ENCODE measurements at places on chromosomes 2 and 18.

GRCh38 chr2:168147830-168148794, 99.3 kb downstream of the STK39 start:
- no peak for DNase-seq

DNA sequence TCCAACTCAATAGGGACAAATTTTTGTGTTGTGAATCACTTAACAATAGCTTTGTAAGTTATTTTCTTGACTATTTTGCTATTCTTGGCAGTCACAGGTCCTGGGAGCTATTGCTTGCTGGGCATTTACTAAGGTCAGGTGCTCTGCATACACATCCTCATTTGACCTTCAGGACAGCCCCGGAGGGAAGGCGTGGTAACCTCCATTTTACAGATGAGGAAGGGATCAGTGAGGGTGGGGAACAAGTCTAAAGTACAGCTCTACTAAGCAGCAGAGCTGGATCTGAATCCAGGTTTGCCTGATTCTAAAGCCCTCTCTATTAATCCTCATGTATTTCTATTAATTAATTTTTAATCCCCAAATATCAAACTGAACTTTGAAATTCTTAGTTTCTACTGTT, 58.8 kb downstream of the PTPN2 start:
- no peak for DNase-seq

DNA sequence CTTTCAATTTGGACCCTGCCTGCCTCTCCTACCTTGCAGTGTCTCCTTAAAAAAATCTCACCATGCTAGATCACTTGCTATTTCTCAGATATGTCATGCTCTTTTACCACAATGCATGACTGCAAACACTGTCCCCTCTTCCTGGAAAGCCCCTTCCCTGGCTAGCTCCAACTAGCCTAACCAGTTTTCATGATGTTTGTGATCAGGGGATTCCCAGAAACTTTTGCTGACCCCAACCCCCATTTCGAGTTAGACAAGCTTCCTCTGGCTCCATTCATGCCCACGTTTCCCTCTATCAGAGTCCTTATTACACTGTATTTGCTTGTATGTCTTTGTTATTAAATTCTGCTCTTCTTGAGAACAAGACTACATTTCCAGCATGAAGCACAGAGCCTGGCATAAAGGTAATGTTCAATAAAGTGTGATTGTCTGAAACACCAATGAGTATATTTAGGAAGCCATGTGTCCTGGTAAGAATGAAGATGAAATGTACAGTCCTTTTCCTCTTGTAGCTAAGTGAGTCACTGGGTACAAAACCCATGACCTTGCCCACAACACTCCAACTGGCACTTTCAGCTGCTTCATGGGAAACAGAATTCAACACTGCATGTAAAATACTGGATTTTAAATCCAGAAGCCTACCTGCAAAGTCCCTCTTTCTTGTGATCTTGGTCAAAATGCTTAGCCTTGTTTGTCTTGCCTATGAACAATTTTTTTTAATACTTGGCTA, 62.0 kb upstream of the ATL2 start:
- no peak for DNase-seq

- no peak for DNase-seq
Measured at GRCh38 chr2:191465766-191466420, 212.0 kb upstream of the NABP1 start.

DNA sequence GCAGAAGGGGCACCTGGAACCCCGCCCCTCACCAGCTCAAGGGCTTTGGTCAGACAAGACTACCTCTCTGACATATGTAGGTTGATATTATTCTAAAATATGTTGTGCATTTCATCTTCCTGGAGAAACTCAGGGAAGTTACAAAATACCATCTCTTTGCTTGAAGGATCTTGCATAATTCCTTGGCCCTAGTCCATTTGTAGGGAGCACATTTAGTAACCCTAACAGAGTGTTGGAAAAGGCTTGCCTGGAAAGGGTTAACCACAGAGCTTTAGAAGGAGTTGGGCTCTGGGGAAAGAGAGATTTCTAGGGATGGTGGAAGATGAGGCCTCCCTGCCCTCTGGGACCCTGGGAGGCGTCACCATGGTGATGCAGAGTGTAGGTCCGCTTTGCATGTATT, 143.0 kb upstream of the SLC1A4 start:
- no peak for DNase-seq

- no peak for DNase-seq
Measured at GRCh38 chr2:162149466-162149865, 2.6 kb downstream of the GCG start.

Data from brain pericyte (primary cell).